Renal cortex interstitium (tissue), 15 donors: ENCODE measurements at places on chromosomes 4 and X. TPM values are rescaled to one million over a fixed set of nuclear protein-coding genes. Genes with fewer than 3 reads are reported as not detected.

Gene SPANXC
- polyA plus RNA-seq, result not detected

GRCh38 chr4:27515140-27515539 is 654.5 kb downstream of the STIM2 start:
- no peak for DNase-seq

Gene CLGN
- polyA plus RNA-seq, result 5.4 TPM

GRCh38 chr4:15914291-15914690 is 24.2 kb downstream of the FGFBP1 start:
- no peak for DNase-seq

GRCh38 chr4:97759785-97760184 is 383.5 kb downstream of the STPG2 start:
- no peak for DNase-seq

- DNase-seq, result no peak
Observed at GRCh38 chrX:115284877-115285276, 4.6 kb upstream of the LUZP4 start.

Gene DRP2
- polyA plus RNA-seq, result 1.6 TPM

DNA sequence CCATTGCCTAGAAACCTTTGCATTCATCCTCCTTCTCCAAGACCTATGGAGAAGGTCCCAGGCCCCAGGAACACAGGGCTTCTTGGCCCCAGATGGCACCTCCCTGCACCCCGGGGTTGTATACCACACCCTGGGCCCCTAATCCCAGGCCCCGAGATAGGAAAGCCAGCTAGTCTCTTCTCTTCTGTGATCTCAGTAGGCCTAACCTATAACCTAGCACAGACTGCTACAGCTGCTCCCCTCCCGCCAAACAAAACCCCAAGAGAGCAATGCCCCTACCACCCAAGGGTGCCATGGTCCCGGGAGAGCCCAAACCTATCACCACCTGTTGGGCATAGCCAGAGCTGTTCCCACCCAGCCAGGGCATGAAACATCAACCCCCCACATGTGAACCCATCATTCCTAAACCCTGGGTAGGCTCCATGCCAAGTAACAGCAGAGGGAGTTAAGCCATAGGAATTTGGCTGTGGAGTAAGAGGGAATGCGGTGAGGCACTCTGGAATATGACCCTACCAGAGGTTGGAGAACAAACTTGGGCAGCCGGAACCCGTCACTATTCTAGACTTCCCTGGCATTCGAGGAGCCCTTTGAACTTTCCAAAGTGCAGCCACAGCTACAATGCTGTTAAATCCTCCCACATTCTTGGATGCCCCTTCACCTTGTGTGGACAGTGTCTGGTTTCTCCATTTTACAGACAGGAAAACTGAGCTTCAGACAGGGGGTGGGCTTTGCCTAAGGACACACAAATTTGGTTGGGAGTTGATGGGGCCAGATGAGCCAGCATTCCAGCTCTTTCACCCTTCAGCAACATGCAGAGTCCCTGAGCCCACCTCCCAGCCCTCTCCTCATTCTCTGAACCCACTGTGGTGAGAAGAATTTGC is 10.9 kb upstream of the SASH3 start:
- DNase-seq, result no peak

Gene GIMD1
- not detected for polyA plus RNA-seq

DNA sequence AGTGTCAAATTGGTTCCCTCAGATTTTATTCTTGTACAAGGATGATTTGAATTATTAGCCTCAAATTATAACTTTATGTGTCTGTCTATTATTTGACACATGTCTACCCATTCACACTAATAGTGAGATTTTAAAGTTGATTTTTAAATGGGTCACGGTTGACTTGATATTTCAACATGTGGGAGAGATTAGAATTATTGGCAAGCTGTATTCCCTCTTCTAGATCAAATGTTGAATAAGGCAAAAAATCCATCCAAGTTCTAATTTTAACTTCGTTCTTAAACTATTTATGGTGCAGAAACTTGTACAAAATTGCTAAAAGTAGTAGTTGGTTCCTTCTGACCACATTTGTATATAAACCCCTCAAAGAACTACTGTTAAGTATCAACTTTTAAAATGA is 1498.0 kb downstream of the STIM2 start:
- no peak for DNase-seq

Gene PASD1
- not detected for polyA plus RNA-seq

DNA sequence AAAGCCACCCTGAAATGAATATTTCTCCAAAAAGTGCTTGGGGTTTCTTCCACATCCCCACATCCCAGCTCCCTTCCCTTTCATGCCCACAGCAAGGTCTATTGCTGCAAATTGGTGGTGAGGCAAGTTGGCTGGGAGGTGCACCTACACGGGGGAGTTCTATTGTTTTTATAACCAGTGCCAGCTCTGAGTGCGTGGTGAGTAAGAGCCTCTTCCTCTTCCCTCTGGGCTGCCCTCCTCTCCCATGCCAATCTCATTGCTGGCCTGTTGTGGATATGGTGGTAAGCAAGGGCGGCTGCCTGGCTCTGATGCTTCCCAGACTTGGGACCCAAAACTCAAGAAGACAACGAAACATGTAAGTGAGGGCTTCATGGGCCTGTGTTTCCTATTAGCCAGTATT is 204.3 kb downstream of the SHROOM3 start:
- no peak for DNase-seq

- no peak for DNase-seq
Observed at GRCh38 chrX:65537229-65537628, 2.6 kb upstream of the LAS1L start.

GRCh38 chrX:53738370-53738906 is 51.9 kb upstream of the HUWE1 start:
- DNase-seq, result no peak

DNA sequence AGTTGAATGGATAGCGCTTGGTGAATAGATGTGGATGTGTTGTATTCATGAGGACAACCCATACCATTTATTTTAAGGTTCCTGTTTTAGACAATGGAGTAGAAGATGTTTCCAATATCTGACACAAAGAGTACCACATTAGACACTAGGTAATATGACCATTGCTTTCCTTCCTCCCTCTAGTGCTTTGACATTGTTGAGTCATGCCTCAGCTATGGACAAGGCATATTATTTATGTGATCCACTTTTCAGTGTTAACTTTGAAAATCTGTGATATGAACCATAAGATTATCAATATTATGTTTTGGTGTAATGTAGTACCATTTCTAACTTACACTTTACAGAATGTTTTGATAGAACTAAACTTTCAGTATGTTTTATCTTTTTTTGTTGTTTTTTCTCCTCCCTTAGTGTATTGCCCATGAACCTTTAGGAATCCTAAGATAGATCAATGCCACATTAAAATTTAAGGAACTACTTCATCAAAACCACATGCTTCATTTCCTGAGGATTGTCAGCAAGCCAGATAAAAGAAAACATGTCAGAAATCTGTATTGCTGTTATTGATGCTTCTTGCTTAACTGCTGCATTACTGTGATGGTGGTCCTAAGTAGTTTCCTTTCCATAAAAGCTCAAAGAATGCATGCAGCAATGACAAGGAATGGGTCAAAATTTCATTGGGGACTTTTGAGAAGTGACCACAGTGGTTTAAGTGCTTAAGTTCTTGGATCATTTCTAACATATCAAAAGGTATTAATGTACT is 105.0 kb downstream of the PCDH7 start:
- no peak for DNase-seq

DNA sequence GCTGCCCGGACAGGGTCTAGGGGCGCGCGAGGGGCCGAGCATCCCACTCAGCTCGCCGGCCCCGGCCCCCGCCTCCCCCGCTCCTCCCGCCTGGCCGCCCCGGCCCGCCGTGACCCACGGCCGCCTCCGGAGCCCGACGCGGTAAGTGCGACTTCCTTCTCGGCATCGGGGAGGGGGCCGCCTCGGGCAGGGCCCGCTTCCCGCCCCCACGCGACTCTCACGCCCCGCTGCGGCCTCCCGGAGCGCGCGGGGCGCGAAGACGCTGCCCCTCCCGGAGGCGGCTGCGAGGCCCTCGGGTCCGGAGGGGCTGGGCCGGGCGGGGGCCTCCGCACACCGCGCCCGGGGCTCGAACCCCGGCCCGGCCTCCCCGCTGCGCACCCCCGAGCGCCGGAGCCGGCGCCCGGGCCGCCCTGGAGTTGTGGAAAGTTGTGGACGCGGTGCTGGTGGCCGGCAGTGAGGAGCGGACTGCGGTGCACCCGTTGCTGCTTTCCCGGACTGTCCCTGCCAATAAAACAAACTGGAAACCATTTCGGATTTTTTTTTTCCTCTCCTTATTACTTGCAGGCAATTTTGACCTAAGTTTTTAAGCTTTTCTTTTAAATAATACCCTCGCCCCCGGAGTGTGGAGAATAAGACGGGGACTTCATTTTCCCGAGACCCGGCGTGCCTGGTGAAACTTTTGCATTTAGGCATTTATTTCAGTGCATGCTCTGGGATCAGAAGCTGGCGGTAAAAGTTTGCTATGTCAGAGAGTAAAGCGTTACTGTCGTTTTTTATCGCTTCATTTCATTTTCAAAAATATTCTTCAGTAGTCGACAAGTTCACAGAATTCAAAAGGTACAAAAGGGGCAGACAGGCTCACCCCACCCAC is 13.0 kb upstream of the TMEM156 start:
- DNase-seq, result no peak

DNA sequence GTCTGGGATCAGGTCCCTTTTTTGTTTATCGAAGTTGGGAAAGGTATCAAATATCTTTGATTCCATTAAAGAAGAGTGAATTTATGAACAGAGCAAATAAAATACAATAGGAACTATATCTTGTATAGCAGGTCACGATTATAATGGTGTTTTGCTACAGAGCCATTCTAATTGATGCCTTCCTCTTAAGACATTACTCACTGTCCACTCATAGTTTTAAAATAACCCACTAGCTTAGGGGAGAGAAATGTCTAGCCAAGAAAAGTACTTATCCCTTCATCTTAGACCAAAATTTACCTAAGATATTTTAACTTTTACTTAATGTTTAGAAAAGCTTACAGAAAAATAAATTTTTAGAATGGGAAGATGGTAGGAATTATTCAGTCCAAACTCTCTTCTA is 112.0 kb upstream of the PABPC4L start:
- DNase-seq, result no peak

DNA sequence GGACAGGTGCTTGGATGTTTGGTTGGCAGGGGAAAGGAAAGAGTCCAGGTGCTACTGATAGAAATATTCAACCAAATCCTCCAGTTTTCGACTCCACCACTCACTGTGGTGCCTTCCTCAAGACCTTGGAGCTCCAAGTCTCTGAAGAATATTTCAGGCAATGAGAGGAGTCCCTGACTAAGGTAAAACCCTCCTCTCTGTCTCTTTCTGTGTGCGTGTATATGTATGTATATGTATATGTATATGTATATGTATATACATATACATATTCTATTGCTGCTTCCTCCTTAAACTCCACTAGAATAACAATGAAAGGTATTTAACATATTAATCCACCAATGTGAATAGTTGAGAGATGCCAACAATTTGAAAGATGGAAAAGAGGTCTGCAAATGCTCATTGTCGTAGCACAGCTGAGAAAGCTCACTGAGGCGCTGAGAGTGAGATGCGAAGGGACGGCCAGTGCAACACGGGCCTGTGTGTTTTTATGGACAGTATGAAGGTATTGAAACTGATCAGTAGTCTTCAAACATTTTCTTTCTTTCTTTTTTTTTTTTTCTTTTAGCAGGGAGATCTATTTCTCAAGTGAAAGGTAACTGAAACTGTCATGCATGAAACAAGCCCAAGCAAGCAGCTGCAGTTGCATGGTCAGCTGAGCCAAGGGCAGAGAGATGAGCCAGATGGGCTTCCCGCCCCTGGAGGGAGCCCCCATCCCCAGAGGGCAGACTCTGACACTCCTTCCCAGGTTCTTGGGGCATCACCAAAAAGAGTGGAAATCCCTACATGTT is 41.1 kb upstream of the HS3ST1 start:
- no peak for DNase-seq

GRCh38 chr4:40908297-40908696 is 158.5 kb downstream of the NSUN7 start:
- no peak for DNase-seq

DNA sequence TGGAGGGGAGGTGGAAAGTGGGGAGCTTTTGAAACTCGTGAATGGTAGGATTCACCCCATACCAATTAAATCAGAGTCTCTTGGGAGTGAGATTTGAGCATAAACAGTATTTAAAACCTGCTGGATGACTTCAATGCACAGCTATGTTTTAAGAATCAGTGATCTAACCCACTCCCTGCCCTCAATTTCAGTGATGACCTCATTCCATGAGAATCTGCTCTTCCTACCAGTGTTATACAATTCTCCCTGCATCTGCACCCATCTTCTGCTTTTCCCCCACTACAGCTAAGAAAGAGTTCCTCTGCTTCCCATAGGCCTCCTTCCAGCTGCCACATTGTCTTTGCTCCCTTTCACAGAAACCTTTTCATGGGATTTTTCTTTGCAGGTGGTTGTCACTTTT is 18.3 kb upstream of the H2AZ1 start:
- DNase-seq, result no peak
